ENCODE measurements at places on chromosomes 3 and 15. TPM values are rescaled to one million over a fixed set of nuclear protein-coding genes. Genes with fewer than 3 reads are reported as not detected.

DNA sequence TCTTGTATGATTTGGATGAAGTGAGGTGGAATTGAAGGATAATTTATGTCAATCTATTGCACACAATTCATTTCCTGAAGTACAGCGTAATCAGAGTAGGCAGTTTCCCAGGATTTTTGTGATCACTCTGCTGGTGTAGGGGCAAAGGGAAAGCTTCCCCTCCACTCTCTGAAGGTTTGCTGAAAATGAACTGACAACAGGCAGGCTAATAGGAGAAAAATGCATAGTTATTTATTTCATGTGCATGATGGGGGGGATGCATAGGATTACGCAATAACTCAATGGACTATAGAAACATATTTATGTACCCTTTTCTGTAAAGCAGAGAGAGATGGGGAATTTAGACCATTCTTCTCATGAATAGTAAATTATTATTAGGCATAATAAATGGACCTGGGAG, 872.9 kb downstream of the NAALADL2 start:
- no peaks in the 10 kb centered on the region for H3K27me3 ChIP-seq
- no peaks in the 10 kb centered on the region for H3K4me1 ChIP-seq
- no peak overlapping the region for H3K27ac ChIP-seq
- H3K36me3 ChIP-seq: no peaks in the 10 kb centered on the region

- no peaks in the 10 kb centered on the region for H3K4me1 ChIP-seq
- H3K27ac ChIP-seq: no peak overlapping the region
- no peaks in the 10 kb centered on the region for H3K27me3 ChIP-seq
- no peaks in the 10 kb centered on the region for H3K36me3 ChIP-seq
- DNase-seq: no peak
These were observed 92.4 kb downstream of the GPR156 start for GRCh38 chr3:120192579-120192978.

SCN11A gene
- 0.05 TPM for total RNA-seq

GPR62 gene
- total RNA-seq: not detected

NMNAT3 gene
- total RNA-seq: 0.94 TPM

DNA sequence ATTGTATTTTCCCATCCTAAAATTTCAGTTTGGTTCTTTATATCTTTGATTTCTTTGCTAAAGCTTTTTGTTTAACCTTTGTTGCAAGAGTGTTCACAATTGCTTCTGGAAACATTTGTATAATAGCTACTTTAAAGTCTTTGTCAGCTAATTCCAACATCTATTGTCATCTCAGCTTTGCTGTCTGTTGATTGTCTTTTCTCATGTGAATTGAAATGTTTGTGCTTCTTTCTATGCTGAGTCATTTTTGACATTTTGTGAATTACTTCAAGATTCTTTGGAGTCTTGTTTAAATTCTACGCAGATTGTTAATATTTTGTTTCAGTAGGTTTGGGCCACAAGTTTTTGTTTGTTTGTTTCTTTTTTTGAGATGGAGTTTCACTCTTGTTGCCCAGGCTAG, 73.2 kb downstream of the SUCNR1 start:
- no peak overlapping the region for H3K4me3 ChIP-seq
- no peaks in the 10 kb centered on the region for H3K4me1 ChIP-seq
- H3K27me3 ChIP-seq: peaks cover 31% of the 10 kb centered on the region
- H3K36me3 ChIP-seq: no peaks in the 10 kb centered on the region
- no peak for DNase-seq

DNA sequence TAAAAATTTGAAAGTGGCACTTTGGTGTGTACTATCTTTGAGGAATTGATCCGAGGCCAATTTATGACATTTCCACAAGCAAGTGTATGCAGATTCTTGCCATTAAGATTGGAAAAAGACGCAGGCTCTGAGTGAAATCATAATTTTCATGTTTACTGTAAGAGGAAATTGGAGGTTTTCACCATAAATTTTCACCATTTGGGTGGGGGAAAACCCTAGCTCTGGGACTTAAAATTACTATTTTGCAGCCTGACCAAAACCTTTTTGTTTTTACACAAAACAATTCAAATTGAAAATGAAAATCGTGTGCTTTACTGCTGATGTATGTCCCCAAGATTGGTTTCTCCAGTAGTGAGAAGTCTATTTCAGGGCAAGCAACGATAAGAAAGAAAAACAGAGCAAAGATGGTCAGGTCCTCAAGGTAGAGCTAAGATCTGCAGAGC, 282.6 kb downstream of the FOXP1 start:
- peaks cover 20% of the 10 kb centered on the region for H3K36me3 ChIP-seq
- peak overlapping the region; percentile 53 for H3K4me3 ChIP-seq
- peaks cover 20% of the 10 kb centered on the region for H3K27me3 ChIP-seq
- H3K27ac ChIP-seq: peak overlapping the region; percentile 64

- peaks cover under 1% of the 10 kb centered on the region for H3K27me3 ChIP-seq
- no peak overlapping the region for H3K4me3 ChIP-seq
- H3K4me1 ChIP-seq: peaks cover 61% of the 10 kb centered on the region
- peak; percentile 86 for DNase-seq
- H3K36me3 ChIP-seq: peaks cover 12% of the 10 kb centered on the region
- no peak overlapping the region for H3K27ac ChIP-seq
These were observed 64.7 kb upstream of the ZBTB38 start for GRCh38 chr3:141303481-141304223.

RRP9 gene
- total RNA-seq: 24.3 TPM

- H3K27me3 ChIP-seq: peaks cover 9% of the 10 kb centered on the region
- no peak overlapping the region for H3K4me3 ChIP-seq
- peaks cover 6% of the 10 kb centered on the region for H3K4me1 ChIP-seq
These were observed 131.6 kb upstream of the ABHD17C start for GRCh38 chr15:80563372-80563997.

DNA sequence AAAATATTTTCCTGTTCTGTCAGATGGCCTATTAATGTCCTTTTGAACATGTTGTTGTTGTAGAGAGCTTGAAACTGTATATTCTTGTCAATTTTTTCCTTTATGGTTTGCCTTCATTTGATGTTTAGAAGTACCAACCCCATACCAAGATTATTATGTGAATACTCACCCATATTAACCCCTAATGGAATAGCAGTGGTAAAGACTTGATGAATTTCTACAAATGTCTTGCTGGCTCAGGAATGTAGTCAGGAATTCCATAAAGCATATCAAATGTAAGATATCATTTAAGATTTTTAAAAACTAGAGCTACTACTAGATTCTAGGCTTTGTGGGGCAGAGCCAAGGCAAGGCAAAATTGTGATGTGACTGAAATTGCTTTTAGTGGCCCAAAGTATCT, 30.0 kb downstream of the MYO5A start:
- no peak overlapping the region for H3K4me3 ChIP-seq
- peaks cover 16% of the 10 kb centered on the region for H3K4me1 ChIP-seq
- no peaks in the 10 kb centered on the region for H3K27me3 ChIP-seq
- no peak overlapping the region for H3K27ac ChIP-seq

GUCA1C gene
- total RNA-seq: not detected

GP5 gene
- 1.1 TPM for total RNA-seq

DNA sequence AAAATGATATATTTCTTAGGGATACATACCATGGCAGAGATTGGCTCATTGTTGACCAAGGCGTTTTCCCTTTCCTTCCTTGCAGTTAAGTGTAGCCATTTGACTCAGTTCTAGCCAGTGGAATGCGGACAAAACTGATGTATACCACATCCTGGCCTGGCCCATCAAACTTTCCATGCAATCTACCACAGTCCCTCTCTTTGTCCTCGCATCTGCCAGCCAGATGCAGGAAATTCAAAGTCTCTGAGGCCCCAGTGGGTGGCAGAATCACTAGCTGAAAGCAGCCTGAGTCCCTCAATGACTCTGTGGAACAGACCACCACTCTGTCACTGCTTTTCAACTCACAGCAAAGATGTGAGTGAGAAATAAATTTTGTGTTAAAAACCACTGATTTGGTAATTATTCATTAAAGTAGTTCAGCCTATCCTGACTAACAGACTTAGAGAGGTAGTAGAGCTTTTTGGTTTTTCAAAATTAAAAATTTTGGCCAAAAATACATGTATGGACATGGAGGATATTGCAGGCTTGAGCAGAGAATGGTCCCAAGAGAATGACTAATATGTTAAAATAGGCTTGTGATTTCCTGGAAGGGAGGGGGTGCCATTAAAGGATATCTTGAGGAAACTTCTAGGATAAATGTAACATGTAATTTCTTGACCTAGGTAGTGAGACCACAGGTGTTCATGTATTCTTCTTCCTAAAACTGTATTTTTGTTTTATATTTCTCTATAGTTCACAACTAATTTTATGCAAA, 10.9 kb downstream of the LRRFIP2 start:
- no peaks in the 10 kb centered on the region for H3K27me3 ChIP-seq
- H3K36me3 ChIP-seq: peaks cover 18% of the 10 kb centered on the region
- no peak overlapping the region for H3K4me3 ChIP-seq
- H3K4me1 ChIP-seq: peaks cover 30% of the 10 kb centered on the region

DNA sequence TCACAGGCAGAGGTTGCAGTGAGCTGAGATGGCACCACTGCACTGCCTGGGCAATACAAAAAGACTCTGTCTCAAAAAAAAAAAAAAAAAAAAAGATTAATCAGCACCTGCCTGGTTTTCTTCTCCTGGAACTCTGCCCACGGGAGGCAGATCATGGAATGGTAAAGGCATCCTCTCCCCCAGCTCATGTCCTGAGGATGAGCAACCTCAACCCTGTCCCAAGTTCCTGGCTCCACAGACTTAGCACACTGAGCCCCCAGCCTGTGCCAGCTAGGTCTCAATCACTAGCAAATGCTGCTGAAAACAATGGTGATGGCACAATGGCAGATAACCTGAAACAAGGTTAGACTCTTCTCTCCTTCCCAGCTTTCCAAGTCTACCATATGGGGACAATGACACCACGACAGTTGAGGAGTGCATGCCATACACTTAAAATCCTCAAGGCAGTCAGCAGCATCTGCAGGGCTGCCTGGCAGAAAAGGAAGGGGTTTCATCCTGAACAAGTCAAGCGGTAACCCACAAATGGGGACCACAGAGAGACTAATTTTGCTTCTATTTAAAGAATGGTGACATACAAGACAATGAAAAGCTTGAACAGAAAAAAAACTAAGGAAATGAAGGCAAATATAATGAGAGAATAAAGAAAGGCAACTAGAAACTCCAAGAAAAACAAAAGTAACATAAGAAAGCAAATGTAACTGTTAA, 4.8 kb downstream of the CLN6 start:
- H3K36me3 ChIP-seq: peaks cover 20% of the 10 kb centered on the region
- H3K27ac ChIP-seq: peak overlapping the region; percentile 43
- H3K4me1 ChIP-seq: peaks cover 43% of the 10 kb centered on the region

- no peak for DNase-seq
- H3K36me3 ChIP-seq: no peaks in the 10 kb centered on the region
- no peaks in the 10 kb centered on the region for H3K4me1 ChIP-seq
- no peak overlapping the region for H3K4me3 ChIP-seq
These were observed 60.9 kb downstream of the RPLP1 start for GRCh38 chr15:69513450-69513960.

ADGRG7 gene
- not detected for total RNA-seq

DNA sequence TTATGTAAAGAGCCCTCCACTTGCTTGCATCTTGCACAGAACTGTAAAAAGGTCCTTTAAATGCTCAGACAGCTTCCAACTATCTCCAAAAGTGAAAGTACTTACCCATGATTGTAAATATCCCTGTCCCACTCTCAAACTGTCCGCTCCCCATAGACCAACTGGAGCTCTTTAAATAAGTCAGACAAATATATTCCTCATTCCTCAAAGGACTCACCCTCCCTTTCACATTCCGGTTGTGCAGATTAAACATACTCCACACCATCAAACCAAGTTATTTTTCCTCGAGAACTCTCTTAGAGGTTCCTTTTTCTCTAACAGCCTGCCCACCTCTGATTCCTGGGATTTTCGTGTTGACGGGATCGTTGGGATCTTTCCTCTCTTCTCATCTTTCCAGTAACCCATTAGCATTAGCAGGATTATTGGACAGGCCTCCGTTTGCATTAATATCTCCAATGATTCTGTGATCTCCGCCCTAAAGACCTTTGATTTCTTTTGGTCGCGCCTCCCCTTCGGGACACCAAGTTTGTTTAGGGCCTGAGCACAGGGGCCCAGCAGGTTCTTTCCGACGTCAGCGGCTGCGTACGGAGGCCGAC, 763 bp downstream of the GOLGB1 start:
- no peak overlapping the region for H3K4me3 ChIP-seq
- H3K36me3 ChIP-seq: no peaks in the 10 kb centered on the region
- peak; percentile 43 for DNase-seq
- H3K27me3 ChIP-seq: peaks cover 18% of the 10 kb centered on the region
- peaks cover 6% of the 10 kb centered on the region for H3K4me1 ChIP-seq

GPR149 gene
- total RNA-seq: not detected

DISP2 gene
- 1.4 TPM for total RNA-seq

DNA sequence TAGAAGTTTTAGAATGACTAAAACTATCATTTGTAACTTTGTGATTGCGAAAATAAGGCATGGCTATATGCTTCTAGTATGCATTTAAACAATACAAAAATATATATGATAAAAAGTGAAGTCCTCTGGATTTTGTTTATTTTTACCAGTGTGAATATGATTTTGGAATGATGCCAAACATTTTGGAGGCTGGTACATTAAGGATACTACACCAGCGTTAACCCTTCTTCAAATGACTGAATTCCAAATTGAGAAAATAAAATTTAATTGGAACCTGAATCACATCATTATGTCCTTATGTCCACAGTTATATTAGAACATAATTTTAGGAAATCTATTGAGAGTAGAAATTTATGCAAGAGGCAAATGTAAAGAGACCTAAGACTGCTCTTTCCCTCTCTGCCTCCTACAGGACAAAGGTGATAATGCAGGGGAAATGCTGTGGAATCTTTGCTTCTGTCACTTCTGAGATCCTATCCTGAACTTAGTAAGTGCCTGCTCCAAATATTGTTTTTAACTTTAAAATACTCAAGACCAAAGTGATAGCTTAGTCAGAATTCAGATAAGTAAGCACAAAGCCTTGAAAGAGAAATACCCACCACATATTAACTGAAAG, 121.1 kb upstream of the NANOGP8 start:
- no peak overlapping the region for H3K4me3 ChIP-seq
- no peaks in the 10 kb centered on the region for H3K36me3 ChIP-seq
- no peaks in the 10 kb centered on the region for H3K4me1 ChIP-seq

- H3K4me3 ChIP-seq: no peak overlapping the region
- H3K4me1 ChIP-seq: peaks cover 54% of the 10 kb centered on the region
- no peaks in the 10 kb centered on the region for H3K27me3 ChIP-seq
- no peak overlapping the region for H3K27ac ChIP-seq
- H3K36me3 ChIP-seq: peaks cover 73% of the 10 kb centered on the region
- no peak for DNase-seq
These were observed 18.8 kb downstream of the TIPARP start for GRCh38 chr3:156693166-156693565.

- H3K36me3 ChIP-seq: no peaks in the 10 kb centered on the region
- H3K4me1 ChIP-seq: no peaks in the 10 kb centered on the region
- no peak overlapping the region for H3K4me3 ChIP-seq
- no peaks in the 10 kb centered on the region for H3K27me3 ChIP-seq
- DNase-seq: no peak
- no peak overlapping the region for H3K27ac ChIP-seq
These were observed 52.5 kb upstream of the SUCLG2 start for GRCh38 chr3:67706934-67707333.

- no peaks in the 10 kb centered on the region for H3K27me3 ChIP-seq
- H3K4me3 ChIP-seq: no peak overlapping the region
- no peaks in the 10 kb centered on the region for H3K36me3 ChIP-seq
- H3K27ac ChIP-seq: no peak overlapping the region
These were observed 9.5 kb downstream of the SSUH2 start for GRCh38 chr3:8635125-8635524.

- no peak for DNase-seq
- H3K27ac ChIP-seq: peak overlapping the region; percentile 32
- no peaks in the 10 kb centered on the region for H3K4me1 ChIP-seq
- H3K27me3 ChIP-seq: no peaks in the 10 kb centered on the region
- no peak overlapping the region for H3K4me3 ChIP-seq
These were observed 81.1 kb downstream of the CCK start for GRCh38 chr3:42184651-42185443.
